ENCODE measurements at places on chromosomes 3 and 15.

- DNase-seq = no peak
These were observed 227.7 kb downstream of the ADAMTS17 start for GRCh38 chr15:100114100-100114499.

GRCh38 chr3:63654211-63654610 is 1.7 kb downstream of the SNTN start:
- DNase-seq = no peak

- DNase-seq = no peak
These were observed 10.0 kb downstream of the DUOX1 start for GRCh38 chr15:45139770-45140169.

DNA sequence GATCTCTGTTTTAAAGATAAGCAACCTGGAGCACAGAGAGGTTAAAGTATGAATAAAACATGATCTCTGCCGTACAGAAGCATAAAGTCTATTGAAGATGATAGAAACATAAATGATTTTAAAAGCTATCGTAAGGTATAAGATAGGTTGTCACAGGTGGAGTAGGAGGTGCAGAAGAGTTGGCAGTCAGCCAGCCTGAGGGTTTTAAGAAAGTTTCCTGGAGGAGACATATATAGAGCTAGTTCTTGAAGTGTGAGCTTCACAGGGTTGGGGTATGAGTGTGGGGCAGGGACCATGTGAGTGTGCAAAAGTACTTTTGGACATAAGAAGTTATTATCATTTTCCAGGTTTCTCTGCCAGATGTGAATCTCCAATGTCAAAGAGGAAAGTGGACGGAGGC is 3.9 kb upstream of the FGF12 start:
- no peak for DNase-seq

DNA sequence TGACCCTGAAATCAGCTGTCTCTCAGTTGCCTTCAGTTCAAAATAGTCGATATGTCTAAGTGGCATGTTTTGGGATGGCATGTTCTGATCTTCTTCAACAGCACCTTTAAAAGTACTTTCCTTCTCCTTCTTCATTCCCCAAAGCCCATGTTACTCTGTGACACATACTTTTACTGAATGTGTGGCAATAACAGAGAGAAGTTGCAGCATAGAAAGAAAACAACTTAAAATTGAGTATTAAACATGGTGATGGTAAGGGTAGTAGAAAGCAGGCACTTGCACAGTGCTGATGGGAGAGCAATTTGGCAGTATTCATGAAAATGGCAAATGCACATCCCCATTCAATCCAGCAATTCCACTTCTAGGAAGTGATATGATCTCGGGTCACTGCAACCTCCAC is 12.3 kb upstream of the ULK4 start:
- DNase-seq = no peak

DNA sequence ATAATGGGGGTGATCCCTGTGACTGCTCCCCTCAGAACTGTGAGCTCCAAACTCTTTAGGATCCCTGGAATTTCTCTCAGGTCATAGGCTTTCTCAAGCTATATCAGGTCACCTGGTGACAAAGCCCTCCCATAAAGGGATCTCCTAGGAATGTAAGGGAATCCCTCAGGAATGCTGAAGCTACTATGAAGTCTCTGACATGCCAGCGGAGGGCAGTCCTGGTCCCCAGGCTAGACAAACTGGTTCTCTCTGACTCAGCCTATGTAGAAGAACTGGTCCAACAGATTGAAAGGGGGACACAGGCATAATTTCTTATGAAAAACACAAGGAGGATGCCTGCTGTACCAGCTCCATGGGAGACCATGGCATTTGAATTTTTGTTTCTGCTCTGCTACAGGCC is 6.7 kb downstream of the LPCAT4 start:
- DNase-seq = no peak

DNA sequence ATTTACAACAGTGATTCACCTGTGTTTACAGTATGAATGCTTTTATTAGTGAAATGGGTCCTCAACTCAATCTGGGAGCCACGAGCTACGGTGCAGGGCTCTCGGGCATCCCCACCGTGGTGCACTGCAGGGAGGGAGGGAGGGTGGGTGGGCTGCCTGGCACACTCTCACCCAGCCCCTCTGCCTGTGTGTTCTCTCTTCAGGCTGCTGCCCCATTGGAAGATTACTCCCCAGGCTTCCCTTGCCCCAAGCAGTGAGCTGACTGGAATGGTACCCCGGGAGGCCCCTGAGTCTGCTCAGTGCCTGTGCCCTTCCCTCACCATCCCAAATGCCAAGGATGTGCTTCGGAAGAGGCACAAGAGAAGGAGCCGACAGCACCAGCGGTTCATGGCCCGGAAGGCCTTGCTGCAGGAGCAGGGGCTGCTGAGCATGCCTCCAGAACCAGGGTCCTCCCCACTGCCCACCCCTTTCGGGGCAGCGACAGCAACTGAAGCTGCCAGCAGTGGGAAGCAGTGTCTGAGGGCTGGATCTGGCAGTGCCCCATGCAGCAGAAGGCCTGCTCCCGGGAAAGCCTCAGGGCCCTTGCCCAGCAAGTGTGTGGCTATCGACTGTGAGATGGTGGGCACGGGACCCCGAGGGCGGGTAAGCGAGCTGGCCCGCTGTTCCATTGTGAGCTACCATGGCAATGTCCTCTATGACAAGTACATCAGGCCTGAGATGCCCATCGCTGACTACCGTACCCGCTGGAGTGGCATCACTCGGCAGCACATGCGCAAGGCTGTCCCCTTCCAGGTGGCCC is 5.0 kb downstream of the AEN start:
- no peak for DNase-seq

DNA sequence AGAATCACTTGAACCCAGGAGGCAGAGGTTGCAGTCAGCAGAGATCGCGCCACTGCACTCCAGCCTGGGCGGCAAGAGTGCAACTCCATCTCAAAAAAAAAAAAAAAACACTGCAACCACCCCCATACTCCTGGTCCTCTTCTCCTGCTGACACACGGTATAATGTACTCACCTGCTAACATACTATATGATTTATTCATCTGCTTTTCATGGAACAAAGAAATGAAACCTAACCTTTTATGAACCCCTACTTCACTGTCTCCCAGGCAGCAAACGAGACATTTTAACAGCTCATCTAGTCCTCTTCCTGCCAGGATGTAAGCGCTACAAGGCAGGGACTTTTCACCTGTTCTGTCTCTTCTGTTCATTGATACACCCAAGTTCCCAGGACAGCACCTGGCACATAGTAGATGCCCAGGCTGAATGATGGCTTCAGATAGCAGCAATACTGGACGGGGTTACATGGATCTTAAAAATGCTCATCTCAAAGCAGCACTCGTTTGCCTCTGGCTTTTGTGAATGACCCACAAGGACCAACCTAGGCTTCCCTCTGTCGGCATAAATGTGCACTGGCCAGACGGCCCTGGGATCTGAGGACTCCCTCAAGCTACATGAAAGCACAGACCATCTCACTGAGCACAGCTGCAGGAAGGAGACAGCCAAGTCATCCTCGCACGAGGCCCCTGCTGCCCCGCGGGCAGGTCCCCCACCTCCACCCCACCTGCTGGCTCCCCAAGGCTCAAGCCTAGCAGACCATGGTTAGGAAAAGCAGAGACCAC is 20.3 kb downstream of the XXYLT1 start:
- DNase-seq = no peak

GRCh38 chr3:136990826-136991225 is 33.0 kb downstream of the IL20RB start:
- no peak for DNase-seq

DNA sequence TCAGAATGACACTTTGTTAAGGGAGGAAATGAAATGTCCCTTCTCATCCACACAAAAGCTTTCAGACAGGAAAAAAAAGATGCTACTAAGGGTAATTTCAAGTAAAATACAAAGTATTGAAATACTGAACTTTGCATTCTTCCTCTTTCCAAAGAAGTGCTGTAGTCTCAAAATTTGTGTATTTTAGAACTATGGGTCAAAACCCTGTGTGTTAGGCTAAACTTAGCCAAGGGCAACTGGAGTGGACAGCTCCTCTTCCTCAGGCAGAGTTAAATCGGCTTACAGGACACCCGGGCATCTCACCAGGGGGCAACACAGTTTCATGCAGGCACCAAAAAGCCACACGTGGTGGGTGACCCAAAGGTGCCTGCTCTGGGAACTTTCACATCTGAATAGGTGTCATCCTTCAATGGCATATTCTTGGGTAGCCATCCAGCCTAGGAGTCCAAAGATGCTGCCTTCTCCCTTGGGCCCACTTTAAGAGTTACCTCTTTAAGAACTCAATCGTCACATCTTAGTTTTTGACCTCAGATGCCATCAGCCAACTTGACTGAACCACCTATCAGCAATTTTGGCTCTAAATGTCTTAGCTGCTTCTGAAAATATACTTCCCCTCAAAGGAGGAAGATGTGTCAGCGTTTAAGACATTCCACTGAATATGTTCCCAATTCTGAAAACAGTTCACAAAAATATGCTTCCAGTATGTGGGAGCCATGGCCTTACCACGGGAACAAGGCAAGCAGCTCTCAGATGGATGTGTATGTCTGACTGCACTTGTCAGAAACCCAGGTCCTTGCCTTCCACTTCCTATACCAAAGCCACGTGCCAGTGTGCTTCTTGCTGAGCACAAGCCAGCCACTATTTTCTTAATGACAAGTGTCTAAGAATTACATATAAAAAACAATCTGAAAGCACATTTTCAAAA is 32.2 kb upstream of the MUC13 start:
- DNase-seq = no peak

Measured in cortex of kidney (tissue), 1 donor.